ENCODE measurements at places on chromosomes 2 and 18.

DNA sequence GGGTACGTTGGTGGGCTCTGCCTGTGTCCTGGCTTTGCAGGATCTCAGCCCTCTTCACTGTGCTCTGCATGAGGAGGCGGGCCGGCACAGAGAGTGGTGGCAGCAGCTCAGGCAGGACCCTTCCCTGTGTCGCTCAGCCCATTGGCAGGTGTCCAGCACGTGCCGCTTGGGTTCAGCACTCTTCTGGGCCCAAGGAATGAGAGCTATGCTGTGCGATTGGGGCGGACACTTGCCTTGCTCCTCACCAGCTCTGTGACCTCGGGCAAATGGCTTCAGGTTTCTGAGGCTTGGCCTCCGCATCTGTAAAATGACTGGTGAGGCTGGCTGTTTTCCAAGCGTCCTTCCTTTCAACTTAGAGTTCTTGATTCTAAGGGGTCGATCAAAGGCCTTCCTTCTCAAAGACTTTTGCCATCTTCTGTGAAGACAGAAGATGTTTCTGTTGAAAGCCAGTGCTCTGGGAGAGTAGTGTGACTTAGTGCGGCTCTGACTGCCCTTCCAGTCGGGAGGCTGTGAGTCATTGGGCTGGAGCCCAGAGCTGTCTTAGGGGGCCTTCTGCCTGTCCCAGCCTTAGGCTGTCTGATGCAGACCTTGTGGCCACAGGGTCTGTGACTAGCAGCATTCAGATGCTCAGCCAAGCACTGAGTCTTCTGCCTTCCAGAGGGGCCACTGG lies 35.6 kb downstream of the GLI2 start:
- DNase-seq = no peak

- DNase-seq = no peak
Observed at GRCh38 chr2:150468350-150468960, 19.0 kb downstream of the RND3 start.

- no peak for DNase-seq
Observed at GRCh38 chr2:238484522-238485452, 58.1 kb downstream of the ASB1 start.

- no peak for DNase-seq
Observed at GRCh38 chr2:129248198-129248597, 731.3 kb upstream of the RAB6C start.

GRCh38 chr2:86556508-86556907 lies 6.7 kb downstream of the CHMP3 start:
- DNase-seq = no peak

DNA sequence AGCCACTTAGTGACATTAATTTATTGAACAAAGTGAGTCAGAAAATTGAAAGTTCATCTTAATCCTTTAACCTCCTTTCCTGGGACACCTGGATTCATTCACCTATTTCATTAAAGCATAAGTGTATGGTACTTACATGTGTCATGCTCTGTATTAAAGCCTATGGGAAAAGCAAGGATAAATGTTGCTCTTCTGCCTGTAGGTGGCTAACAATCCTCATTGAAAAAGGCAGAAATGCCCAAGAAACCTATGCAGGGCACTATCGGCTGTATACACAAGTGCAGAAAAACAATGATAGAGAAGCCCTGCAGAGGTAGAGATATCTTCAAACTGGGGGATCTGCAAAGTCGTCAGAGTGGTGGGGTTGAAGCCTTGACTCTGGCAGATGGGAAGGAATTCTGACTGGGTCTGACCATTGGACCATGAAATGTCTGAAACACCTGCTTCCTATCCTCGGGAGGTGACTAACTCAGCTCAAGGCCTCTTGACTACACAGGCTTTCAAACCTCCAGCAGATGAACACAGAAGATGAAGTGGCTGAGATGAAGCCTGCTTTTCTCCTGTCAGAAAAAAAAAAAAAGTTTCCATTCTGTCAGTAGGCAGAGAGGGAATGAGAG lies 83.1 kb downstream of the DCC start:
- DNase-seq = no peak

GRCh38 chr2:43294973-43295603 lies 68.7 kb upstream of the ZFP36L2 start:
- no peak for DNase-seq

GRCh38 chr2:160650196-160651118 lies 156.8 kb upstream of the RBMS1 start:
- no peak for DNase-seq

DNA sequence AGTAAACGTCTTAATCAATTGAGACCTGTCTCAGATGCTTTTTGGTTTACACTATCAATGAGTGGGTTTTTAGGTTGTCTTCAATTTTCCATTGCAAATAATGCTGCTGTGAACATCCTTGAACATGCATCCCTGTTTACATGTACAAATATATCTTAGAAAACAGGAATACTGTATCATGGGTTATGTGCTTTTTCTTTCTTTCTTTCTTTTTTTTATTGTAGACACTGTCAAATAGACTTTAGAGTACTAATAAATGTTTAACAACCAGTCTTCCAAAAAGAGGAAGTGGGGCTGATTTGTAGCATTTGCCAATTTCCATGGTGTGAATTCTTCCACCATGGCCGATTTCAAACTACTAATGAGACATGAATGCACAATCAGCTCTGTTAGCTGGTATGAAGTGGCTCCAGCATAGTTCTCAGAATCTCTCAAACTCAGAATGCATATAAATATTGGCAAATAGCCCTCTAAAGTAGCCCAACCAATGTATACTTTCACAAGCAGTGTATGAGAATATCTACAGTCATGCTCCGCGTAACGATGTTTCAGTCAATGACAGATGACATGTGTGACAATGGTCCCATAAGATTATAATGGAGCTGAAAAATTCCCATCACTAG lies 50.3 kb upstream of the B3GNT2 start:
- no peak for DNase-seq

DNA sequence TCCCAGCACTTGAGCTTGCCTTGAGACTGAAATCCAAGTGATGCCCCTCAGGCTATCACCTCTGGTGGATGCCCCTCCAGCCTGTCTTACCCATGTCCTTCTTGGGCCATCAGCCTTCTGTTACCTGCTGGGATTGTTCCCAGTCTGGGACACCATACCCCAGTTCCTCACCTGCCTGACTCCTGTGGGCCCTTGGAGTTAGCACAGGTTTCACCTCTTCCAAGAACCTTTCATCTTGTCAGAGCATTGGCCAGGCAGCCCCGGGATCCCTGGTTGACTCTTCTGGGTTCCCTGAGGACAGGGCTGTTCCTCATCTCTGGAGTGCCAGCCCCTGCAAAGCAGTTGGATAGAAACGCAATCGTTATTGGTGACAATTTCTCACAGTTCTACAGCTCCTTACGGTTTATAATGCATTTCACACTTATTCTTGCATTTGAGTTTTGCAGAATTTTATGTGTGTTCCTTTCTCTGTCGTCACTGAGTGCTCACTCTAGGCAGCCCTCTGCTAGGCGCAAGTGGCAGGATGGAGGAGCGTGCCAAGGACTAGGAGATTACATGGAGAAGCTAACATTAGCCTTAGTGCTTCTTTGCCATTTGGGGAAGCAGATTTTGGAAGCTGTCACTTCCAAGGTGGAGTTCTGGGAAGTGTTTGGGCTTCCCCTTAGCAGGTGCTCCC lies 139.7 kb downstream of the DDX1 start:
- no peak for DNase-seq

- no peak for DNase-seq
Observed at GRCh38 chr2:176534798-176535466, 265.7 kb downstream of the MTX2 start.

DNA sequence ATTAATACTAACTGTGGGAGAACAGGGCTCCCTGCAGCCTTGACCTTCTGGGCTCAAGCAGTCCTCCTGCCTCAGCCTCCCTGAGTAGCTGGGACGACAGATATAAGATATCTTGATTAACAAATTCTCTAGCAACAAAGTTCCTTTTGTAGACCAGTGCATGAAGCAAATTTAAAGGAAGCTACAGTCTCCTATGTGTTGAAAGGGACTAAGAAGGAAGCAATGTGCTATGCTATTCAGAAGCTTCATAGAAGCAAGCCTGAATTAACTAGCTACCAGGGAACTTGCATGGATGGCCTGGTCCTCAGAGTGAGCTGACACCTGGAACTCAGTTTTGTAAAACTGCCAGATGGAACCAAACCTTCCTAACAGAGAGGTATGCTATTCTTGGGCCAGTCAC lies 33.2 kb downstream of the RAPH1 start:
- DNase-seq = no peak

DNA sequence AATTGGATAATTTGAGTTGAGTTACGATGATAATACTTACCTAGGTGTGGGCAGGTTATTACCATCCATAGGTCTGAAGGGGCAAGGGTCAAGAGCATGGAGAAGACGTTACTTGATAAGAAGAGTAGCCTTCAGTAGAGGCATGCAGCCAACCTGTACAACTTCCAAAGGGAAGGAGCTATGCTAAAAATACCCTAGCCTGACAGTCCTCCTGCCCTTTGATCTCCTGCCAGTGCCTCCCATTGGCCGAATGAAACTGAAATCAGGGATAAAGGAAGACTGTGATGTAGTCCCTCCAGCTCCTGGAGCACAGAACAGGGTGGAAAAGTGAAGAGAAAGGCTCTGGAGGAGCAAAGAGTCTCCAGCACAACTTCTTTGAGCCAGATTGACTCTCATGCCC lies 487.4 kb downstream of the ADCYAP1 start:
- no peak for DNase-seq

GRCh38 chr2:29705616-29706015 lies 215.8 kb downstream of the ALK start:
- no peak for DNase-seq

DNA sequence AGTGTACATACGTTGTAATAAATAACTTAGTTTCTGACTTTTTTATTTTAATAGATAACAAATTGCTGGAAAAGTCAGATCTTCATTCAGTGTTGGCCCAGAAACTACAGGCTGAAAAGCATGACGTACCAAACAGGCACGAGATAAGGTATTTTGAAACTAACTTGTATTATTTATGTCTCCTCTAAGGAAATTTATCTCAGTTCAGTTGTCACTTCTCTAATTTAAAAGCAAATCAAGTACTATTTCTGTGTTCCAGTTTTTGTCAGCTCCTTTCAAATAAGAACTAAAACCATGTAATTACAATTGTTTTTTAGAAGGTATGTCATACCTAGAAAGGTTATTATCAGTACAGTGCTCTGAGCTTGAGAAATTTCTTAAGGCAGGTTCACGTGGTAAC lies 4.6 kb downstream of the ATG16L1 start:
- no peak for DNase-seq

GRCh38 chr2:7860693-7861092 lies 821.2 kb upstream of the ID2 start:
- no peak for DNase-seq

- DNase-seq = no peak
Observed at GRCh38 chr2:18399601-18400000, 160.9 kb downstream of the RDH14 start.

DNA sequence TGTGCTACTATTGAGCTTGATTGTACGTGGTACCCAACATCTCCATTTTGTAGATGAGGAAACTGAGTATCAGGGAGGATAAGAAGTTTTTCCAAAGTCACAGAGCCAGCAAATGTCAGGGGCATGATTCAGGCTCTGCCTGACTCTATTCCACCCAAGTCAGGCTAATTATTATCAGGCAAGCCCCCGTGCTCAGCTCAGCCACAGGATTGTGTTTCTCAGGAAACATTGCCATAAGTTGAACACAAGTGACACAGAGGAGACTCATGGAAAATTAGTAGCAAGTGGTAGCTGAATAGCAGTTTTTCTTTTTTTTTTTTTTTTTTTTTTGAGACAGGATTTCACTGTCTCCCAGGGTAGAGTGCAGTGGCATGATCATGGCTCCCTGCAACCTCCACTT lies 260.5 kb downstream of the C1D start:
- no peak for DNase-seq

DNA sequence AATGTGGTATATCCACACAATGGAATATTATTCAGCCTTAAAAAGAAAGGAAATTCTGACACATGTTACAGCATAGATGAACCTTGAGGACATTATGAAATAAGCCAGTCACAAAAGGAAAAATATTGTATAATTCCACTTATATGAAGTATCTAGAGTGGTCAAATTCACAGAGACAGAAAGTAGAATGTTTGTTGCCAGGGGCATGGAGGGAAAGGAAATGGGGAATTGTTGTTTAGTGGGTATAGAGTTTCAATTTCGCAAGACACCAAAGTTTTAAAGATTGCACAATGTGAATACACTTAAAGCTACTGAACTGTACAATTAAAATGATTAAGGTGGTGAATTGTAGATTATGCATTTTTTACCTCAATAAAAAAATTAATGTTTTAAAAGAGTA lies 92.9 kb downstream of the TXNL1 start:
- no peak for DNase-seq

DNA sequence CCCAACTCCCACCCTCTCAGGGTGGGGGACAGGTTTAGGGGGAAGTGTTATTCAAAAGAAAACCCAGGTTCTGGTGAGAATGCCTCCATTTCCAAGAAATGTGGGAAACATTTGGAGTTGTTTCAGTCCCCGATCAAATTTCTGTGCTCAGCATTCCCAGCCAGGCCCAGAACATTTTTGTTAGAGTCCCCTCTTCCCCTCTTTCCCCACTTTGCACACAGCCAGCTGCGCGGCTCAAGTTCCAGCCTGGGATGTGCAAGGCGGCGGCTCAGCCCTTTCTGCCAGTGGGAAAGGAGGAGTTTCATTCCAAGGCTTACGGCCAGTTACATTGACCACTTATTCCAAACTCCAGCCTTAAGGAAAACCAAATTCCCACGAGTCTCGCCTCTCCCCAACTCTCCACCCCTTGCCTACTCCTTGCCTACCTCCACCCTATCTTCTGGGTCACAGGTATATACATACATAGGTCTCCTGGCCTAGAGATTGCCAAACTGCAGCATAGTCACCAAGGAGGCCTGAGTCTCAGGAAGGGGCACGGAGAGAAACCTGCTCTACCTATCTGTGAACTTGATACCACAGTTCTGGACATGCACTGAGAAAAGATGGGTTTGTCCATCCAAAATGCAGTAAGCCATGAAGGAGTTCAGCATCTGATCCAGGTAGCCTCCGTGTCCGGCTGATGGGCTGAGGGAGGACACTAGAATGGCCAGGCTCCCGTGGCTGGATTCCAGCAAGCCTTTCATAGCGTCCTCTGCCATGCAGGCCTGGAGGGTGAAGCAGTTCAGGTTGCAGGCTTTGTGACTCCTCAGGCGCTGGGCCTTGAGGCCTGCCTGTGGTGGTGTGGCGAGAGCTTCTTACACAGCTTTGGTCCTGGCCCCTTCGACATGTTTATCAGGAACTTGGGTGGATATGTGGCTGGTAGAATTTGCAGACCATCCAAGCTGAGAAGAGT lies 154.5 kb downstream of the ZFP36L2 start:
- no peak for DNase-seq

DNA sequence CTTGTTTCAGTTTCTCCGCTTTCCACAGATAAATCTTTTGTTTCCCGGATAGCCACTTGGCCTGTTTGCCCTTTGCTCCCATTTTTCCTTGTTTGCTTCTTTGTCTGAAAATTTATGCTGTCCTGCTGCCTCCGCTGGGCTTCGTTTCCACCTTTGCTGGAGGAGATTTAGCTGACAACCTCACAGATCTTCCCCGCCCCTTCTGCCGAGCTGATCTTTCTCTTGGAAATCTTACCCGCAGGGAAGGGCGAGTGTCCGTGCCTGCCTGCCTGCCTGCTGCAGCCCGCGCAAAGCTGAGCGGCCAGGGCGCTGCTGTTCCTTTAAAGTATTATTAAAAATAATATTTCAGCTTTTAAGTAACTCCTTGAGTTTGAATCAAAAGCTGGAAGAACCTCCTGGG lies 1.4 kb upstream of the XRCC5 start:
- no peak for DNase-seq

Data from glomerular endothelial cell (primary cell).